Activated T-helper 2 cell treated with anti-CD3 and anti-CD28 coated beads, Interferon-gamma antibody, Interleukin-2, Interleukin-4, amounts not matched to agents 10 μg/mL and 5 μg/mL and 100 μg/mL, durations not matched to agents 14 hours and 24 hours and 36 hours (primary cell): ENCODE measurements at places on chromosomes 3 and 15.

DNA sequence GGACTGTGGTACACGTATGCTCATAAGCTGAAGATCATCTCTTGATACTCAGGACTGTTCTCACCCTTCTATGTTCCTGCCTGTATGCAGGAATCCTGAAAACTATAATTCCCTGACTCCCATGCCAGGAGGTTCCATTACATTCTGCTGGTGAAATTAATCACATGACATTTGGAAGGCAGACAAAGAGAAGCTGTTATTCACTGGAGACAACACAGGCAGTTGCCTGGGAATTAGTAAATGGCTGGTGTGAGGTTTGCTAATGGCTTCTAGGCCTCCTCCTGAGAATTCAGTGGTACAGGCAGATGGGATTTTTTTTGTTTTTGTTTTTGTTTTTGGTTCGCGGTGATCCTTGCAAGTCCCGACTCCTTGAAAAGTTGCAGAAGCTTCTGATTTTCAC lies 91.4 kb downstream of the CTNNB1 start:
- no peaks in the 10 kb centered on the region for H3K27me3 ChIP-seq
- no peaks in the 10 kb centered on the region for H3K36me3 ChIP-seq
- no peak overlapping the region for H3K4me3 ChIP-seq
- no peak for DNase-seq
- no peaks in the 10 kb centered on the region for H3K4me1 ChIP-seq

DNA sequence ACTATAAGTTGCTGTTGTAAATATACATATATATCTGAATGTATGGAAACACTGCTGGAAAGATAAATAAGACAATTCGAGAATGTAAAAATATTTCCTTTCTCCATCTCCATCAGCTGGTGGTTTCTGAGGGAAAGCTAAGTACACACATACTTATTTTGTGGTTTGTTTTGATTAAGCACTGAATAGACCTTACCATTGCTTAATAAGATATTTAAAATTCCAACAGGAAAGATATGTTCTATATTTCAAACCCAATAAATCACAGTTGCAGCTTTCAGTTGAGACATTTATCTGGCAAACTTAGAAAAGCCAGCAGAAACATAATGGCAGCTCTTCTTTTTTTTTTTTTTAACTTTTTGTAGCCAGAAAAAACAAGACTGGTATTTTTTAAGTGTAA lies 160.4 kb downstream of the VGLL3 start:
- H3K27me3 ChIP-seq, result no peaks in the 10 kb centered on the region
- H3K4me1 ChIP-seq, result no peaks in the 10 kb centered on the region
- no peaks in the 10 kb centered on the region for H3K36me3 ChIP-seq
- no peak overlapping the region for H3K27ac ChIP-seq

- no peak overlapping the region for H3K4me3 ChIP-seq
- no peaks in the 10 kb centered on the region for H3K4me1 ChIP-seq
- H3K36me3 ChIP-seq, result no peaks in the 10 kb centered on the region
- no peak overlapping the region for H3K27ac ChIP-seq
These were observed 307.1 kb downstream of the RAP2B start for GRCh38 chr3:153469162-153469561.

DNA sequence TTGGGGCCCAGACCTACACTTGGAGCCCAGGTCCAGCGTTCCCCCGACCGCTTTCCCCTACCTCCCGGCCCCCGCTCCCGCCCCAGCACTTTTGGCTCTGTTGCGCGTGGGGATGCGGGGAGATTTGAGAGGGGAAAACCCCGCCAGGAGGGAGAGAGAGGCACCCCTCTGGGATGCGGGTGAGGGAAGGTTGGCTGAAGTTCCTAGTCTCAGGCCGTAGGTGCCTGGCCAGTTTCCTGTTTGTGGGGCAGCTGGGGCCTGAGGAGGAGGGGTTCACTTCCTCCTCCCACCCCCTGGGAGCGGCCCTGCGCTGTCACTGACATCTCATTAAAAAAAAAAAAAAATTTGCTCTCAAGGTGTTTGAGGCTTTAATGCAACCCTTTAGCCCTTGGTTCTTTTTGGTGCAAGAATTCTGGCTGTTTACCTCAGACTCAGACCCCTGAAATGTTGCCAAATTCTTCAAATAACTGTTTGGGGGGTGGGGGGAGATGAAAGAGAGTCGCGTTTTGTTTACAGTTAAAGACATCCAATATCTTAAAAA lies 2.6 kb downstream of the FAM43A start:
- peaks cover 3% of the 10 kb centered on the region for H3K36me3 ChIP-seq
- no peak for DNase-seq
- no peak overlapping the region for H3K27ac ChIP-seq
- peak overlapping the region; percentile 41 for H3K4me3 ChIP-seq

GRCh38 chr15:96412906-96413231 lies 82.4 kb downstream of the NR2F2 start:
- no peaks in the 10 kb centered on the region for H3K36me3 ChIP-seq
- H3K4me3 ChIP-seq, result no peak overlapping the region
- H3K27ac ChIP-seq, result no peak overlapping the region
- H3K27me3 ChIP-seq, result peaks cover 85% of the 10 kb centered on the region
- no peak for DNase-seq

GRCh38 chr15:66581972-66582537 lies 16.3 kb upstream of the LCTL start:
- no peak overlapping the region for H3K27ac ChIP-seq
- peaks cover 5% of the 10 kb centered on the region for H3K4me1 ChIP-seq
